GM12864 (cell line): ENCODE measurements at places on chromosomes 11 and 22.

DNA sequence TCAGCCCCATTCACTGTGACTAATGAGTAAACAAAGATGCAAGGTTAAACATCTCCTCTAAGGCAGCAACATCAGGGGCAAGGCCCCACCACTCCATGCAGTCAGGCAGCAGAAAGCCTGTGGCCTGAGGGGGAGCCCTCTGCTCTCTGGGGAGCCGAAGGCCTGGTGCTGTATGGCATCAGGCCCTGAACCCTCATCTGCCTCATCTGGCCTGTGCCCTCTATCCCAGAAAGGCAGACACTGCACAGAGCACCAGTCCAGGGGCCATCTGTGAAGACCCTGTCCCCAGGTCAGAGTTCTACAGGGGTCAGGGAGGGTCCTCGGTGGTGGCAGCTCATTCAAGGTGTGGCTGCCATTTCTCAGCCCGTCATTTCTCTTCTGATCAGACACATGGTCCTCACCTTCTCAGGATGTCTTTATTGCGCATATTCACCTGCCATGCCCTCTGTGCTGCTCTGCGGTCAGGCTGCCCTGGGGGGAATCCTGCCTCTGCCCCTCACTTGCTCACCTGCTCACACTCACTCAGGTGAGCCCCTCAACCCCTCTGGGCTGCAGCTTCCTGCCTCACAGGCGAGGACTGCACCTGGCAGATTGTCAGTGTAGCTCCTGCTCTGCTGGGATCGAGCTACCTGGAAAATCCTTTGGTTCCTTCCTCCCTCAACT lies 103.1 kb upstream of the PITPNB start:
- no peak for DNase-seq

DNA sequence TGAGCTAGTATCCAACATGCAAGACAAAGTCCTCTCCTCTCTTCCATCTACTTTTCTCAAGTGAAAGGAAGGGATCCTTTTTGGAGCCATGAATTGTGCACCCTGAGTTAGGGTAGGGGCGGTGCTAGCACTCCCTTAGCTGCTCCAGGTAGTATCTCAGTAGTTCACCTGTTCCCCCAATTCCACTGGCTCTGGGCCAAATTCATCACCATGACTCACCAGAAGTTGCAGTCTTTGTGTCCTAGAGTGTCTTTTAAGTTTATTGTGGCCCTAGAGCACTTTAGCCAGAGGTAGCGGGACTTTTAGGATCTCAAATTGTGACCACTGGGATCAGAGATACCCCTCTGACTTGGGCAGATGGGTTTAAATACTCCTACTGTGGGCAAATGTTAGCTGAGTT lies 398.6 kb upstream of the ANO5 start:
- DNase-seq = no peak

- DNase-seq = no peak
Measured at GRCh38 chr11:47123094-47123493, 53.6 kb downstream of the ARFGAP2 start.

- DNase-seq = no peak
Measured at GRCh38 chr11:103484545-103484944, 375.3 kb downstream of the DYNC2H1 start.
